NCI-H82 (cell line): ENCODE measurements at places on chromosomes 11 and 22.
A peak's percentile ranks its signal among the peaks of the same experiment; 100 is the strongest.

DNA sequence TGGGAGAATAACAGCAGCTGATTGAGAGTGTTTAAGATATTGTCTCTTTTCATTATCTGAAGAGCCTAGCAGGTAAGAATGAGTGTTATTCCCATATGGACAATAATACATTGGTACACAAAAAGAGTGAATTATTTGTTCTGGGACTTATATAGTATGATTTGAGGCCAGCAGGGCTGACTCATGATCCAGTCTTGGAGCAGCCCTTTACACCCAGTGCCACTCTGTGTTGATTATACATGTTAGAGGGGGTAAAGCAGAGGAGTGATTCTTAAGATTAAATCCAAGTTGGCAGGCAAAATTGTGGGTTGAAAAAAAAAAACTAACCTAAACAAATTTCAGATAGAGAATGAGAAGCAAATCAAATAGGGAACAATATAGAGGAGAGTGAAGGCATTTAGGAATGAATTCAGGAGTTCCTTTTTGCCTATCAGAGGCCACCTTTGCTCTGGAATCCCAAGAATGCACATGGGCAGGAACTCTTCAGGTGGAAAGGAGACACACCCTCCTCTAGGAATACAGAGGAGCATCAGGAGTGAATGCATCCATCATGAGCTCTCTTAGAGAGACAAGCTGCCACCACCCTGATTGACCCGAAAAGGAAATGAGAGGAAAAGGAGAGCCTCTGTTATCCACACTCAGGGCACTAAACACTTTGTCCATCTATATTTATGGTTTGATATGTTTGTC, 19.2 kb upstream of the MRGPRX1 start:
- DNase-seq = no peak

- DNase-seq = no peak
These were observed 137.5 kb upstream of the TRPC6 start for GRCh38 chr11:101721270-101721669.

GRCh38 chr11:59854871-59855270, 9.6 kb upstream of the CBLIF start:
- no peak for DNase-seq

DNA sequence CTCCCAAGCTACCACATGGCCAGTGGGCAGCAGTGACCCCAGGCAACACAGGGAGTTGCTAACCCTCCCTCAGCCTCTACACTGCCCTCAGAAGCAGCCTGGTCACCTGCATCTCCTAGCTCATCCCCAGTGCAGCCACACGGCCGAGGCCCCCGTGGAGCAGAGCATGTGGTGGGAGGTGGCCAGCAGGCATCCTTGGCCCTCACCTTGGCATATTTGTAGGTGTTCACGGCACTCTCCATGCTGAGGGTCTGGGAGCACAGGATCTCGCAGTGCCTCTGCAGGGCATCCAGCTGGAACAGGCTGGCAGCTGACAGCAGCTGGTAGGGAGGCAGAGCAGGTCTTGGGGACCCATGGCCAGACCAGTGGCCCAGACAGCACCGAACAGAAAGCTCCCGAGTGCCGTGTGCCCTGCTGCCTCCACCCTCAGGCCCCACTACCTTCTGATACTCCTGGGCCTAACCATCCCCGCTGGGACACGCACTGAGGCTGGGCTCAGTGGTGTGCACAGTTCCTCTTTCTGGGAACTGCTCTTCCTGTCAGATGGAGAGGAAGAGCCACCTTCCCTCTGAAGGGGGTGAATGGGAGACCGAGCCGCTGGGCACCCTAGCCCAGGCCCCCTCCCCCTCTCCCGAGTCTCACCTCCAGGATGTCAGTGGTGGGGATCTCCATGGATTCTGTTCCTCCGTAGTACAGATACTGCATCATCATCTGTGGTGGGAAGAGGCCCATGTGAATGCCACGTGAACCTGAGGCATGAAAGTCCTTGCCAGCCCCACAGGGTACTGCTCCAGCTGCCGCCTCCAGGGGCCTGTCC, 48.8 kb downstream of the NAT10 start:
- DNase-seq = no peak

GRCh38 chr11:88421530-88421929, 84.0 kb upstream of the CTSC start:
- no peak for DNase-seq

GRCh38 chr22:48057116-48057835, 1294.8 kb downstream of the TBC1D22A start:
- no peak for DNase-seq

DNA sequence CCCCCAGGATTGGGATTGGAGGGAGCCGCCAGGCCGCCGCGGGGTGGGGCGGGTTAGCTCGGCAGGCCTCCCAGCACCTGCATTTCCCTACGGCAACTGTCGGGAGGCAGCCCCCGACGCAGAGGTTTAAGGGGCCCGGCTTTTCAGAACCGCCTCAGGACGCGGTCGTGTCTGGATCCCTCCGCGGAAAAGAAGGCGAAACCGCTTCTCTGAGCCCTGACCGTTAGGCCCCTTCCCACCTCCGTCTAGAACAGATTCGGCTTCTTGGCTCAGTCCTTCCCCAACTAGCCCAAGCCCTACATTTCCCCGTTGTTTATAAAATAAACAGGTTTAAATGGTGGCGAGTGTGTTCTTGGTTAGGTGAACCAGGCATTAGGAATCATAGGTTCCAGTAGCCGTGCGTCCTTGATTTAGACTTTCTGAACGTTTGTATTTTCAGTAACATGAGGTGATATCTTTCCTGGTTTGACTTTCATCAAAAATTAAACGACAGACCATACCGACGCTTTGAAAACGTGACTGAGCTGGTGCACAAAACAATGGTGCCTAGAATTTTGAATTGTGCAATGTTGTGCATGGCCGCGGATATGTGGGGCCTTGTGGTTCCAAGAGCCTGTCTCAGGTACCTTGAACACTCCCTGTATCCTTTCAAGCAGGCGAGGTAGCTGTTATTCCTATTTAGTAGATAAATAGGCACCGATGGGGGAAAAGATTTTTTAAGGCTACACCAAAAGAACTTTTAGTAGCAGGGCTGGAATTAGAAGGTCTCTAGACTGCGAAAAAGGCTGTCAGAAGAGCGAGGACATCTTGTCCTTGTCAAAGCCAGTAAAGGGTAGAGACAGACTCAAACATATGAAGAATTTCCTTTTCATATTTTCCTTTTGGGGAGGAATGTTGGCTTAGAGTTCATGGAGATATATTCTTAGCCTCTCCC, 1.2 kb upstream of the HSPA8 start:
- DNase-seq = peak; percentile 68

- peak; percentile 63 for DNase-seq
These were observed 77.8 kb upstream of the CADM1 start for GRCh38 chr11:115581871-115582639.

- DNase-seq = no peak
These were observed 3.1 kb downstream of the DMC1 start for GRCh38 chr22:38566726-38567504.

DNA sequence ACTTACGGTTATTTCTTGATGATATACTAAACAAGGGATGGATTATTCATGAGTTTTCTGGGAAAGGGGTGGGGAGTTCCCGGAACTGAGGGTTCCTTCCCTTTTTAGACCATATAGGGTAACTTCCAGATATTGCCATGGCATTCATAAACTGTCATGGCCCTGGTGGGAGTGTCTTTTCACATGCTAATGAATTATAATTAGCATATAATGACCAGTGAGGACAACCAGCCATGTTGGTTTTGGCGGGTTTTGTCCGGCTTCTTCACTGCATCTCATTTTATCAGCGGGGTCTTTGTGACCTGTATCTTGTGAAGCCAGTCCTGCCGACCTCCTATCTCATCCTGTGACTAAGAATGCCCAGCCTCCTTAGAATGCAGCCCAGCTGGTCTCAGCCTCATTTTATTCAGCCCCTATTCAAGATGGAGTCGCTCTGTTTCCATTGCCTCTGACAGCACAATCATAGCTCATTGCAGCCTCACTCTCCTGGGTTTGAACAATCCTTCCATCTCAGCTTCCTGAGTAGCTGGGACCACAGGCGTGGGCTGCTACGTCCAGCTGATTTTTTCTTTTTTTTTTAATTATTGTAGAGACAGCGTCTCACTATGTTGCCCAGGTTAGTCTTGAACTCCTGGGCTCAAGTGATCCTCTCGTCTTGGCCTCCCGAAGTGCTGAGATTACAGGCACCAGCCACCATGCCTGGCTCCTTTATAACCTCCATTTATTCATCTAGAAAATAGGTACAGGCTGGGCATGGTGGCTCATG, 52.6 kb upstream of the EMID1 start:
- DNase-seq = no peak

- DNase-seq = no peak
These were observed 62.6 kb downstream of the TRAF6 start for GRCh38 chr11:36447514-36447913.

GRCh38 chr11:71311928-71312510, 59.6 kb upstream of the SHANK2 start:
- DNase-seq = no peak

DNA sequence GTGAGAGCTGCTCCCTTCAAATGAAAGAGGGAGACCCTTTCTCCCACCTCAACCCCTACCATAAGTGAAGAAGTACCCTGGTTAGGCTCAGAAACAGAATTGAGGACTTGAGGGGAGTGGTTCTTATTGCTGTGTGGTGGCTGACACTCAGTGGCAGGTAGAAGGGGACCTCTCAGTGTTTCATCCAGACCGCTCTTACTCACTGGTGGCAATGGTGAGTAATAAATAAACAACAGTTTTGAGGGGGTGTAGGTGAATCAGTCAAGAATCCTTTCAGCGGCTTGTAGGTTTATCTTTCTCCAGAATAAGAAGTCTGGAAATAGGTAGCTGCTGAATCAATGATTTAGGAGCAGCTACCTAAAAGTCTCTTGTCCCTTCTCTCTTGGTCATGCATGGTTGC, 403.4 kb upstream of the B3GAT1 start:
- DNase-seq = no peak

- DNase-seq = no peak
These were observed 53.1 kb upstream of the CEP295 start for GRCh38 chr11:93608364-93608763.

DNA sequence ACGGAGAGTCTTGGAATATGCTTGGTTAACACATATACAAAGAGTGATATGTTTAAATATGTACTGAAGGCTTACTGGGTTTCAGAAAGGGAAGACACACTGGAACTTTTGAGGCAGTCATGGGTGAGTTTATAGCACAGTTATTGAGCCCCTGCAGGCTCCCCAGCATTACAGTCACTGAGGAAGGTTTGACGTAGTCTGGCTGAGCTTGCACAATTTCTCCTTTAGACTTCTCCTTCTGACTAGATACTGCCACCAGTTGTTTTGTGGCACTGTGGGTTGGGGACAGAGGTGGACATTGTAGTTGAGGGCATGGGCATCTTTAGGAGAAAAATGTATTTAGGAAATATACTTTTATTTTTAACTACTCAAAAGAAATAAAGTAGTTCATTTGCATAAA, 285.4 kb downstream of the C11orf87 start:
- no peak for DNase-seq

DNA sequence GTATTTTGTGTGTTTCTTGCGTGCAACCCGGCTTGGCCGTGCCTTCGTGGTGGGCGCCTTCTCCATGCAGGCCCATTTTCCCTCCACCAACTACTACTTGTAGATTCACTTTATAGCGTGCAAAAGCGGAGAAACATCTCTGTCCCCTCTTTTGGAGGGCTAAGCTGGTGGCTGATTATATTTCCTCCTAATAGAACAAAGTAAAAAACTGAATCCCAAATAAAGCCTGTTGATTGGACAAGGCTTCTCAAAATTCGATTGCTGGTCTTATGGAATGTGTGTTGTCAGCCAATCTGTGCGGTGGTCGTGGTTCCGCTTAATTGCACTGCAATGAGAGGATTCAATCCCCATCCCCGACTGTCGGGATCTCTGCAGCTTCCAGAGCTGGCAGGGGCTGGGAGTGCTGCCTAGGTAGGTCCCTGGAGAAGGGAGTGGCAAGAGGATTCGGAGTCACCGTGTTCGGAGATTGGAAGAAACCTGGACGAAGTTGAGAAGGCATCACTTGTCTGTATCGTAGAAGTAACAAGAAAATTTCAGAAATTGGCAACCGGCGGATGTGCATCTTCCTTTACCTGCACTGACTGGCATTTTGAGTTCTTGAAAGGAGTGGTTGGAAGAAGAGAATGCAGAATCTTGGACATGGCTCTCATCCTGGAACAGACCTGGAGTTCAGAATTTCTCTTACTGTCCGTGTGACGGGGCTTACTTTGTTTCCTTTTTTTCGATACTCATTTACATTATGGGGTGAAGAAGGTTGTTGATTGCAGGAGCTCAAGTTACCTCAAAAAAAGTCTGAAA, 1.1 kb downstream of the HMGXB4 start:
- DNase-seq = peak; percentile 70

- no peak for DNase-seq
These were observed 21.5 kb upstream of the LINC01488 start for GRCh38 chr11:69459848-69460539.

- DNase-seq = no peak
These were observed 51.5 kb upstream of the RAB1B start for GRCh38 chr11:66216911-66217310.

GRCh38 chr11:19394525-19395016, 153.8 kb upstream of the E2F8 start:
- DNase-seq = no peak

GRCh38 chr22:22343581-22344296, 99.2 kb downstream of the VPREB1 start:
- no peak for DNase-seq

DNA sequence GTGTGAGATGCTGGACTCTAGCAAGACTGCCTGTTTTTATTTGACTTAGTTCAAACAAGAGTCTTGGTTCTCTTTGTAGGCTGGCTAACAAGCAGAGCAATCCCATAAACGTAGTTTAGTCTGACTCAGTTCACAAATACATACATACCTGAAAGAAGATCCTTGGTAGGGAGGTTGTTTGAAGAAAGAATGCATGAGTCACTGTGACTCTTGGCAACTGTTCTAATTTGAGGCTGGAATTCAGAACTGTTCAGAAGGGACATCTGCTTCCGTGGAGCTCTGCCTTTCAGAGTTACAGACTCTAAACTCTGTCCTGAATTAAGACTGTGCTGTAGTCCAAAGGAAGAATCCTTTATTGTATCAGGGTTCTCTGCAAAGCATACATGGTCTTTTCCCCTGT, 32.2 kb downstream of the C2CD3 start:
- DNase-seq = no peak
